ENCODE measurements at places on chromosomes 1 and 21.
A peak's percentile ranks its signal among the peaks of the same experiment; 100 is the strongest.

- no peak for DNase-seq
Observed at GRCh38 chr1:155473151-155473821, 89.3 kb downstream of the ASH1L start.

DNA sequence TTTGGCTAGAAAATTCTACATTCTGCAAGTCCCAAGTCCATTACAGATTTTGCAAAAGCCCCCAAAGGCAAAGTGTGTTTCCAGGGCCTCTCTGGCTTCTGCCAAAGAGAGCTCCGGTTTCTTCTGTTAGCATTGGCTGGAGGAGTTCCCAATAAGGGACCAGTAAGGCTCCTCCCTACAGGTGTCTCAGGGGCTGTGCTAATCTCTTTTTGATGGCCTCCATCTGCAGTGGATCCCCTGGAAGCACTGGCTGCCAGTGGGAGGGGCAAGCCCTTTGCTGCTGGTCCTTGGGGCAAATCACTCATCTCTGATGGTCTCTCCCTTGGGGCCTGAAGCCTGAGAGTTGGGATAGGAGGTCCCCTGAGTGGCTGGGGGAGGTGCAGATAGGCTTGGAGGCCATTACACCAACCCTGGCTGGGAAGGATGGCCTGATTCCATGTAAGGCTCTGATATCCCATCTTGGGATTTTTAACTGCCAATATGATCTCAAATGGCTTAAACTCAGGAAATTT lies 89.1 kb upstream of the USP24 start:
- DNase-seq, result no peak

GRCh38 chr21:44704636-44705001 lies 6.8 kb downstream of the TSPEAR start:
- DNase-seq, result no peak

- no peak for DNase-seq
Observed at GRCh38 chr1:206867716-206868115, 2.3 kb downstream of the IL20 start.

DNA sequence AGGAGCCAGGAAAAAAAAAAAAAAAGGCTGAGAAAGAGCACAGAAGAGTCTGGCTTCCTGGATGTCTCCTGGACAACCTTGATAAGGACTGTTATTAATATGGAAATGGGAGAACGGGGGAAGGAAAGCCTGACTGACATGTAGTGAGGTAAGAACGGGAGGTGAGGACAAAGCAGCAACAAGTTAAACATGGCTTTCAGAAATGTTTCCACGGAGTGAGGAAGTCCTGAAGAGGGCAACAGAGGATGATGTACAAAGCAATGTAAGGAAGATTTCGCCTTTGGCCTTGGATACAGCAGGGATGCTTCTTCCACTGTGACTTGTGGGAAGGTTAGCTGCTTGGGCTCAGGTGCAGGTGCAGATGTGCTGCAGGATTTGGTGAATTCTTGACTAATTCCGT lies 11.9 kb upstream of the NIBAN1 start:
- no peak for DNase-seq

GRCh38 chr1:172837816-172838679 lies 179.1 kb downstream of the FASLG start:
- no peak for DNase-seq

GRCh38 chr1:38464071-38464661 lies 395.4 kb downstream of the RRAGC start:
- no peak for DNase-seq

DNA sequence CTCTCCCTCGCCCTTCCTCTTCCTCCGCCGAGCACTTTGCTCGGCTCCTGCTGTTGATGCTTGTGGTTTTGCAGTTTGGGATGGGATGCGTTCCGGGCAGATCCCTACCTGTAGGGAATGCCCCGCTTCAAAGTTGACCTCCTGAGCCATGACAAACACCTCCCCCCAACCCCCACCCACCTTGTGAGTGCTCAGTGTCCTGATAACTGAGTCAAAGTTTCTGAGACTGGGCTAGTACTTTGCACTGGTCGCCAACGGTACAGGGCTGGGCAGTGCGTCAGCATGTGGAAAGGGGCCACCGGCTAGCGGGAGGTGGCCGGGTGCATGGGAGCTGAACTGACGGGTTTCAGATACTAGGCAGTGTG lies 771 bp downstream of the RABGAP1L start:
- DNase-seq, result peak; percentile 40

GRCh38 chr1:2948001-2948750 lies 73.1 kb upstream of the ACTRT2 start:
- DNase-seq, result no peak

GRCh38 chr1:215872658-215873057 lies 305.6 kb downstream of the KCTD3 start:
- DNase-seq, result no peak

DNA sequence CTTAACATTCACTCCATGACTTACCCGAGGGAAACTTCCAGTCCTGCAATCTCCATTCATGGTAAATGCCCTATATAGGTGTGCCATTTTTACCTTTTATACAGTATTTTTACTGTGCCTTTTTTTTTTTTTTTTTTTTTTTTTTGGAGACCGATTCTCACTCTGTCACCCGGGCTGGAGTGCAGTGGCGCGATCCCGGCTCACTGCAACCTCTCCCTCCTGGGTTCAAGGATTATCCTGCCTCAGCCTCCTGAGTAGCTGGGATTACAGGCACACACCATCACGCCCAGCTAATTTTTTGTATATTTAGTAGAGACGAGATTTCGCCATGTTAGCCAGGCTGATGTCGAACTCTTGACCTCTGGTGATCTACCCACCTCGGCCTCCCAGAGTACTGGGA lies 124.4 kb upstream of the PLPPR4 start:
- no peak for DNase-seq

- no peak for DNase-seq
Observed at GRCh38 chr1:214546886-214547641, 4.3 kb downstream of the PTPN14 start.

GRCh38 chr1:234751678-234752077 lies 141.7 kb upstream of the IRF2BP2 start:
- DNase-seq, result no peak

GRCh38 chr1:6180707-6181311 lies 688 bp upstream of the CHD5 start:
- DNase-seq, result no peak

- no peak for DNase-seq
Observed at GRCh38 chr1:182764029-182764727, 25.4 kb upstream of the NPL start.

GRCh38 chr1:115374598-115374997 lies 36.5 kb upstream of the NGF start:
- no peak for DNase-seq

DNA sequence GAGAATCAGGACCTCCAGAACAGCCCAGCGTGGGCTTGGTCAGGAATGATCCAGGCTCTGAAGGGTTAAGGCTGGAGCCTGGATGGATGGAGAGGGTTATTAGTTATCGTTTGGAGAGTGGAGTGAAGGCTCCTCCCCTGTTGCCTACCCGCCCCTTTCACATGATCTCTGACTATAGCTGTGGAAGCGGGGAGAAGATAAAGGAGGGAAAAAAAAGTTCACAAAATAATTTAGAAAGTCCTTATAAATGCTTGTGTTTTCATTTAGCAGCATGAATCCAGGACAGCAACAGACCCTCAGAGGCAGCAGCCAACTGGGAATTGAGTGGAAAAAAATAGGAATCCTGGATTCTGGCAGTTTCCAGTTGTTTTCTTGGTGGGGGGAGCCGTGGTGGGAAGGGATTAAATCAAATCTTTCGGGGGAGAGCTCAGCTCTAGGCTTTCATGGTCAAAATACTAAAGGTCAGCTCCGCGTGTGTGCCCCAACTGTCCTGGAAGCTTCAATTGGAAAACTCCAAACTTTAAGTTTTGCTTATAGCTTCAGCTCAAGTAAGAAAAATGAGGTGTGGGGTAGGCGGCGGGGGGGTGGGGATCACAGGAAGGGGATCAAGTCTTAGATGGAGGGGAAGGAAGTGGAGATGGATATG lies 595 bp upstream of the DDR2 start:
- DNase-seq, result no peak

- no peak for DNase-seq
Observed at GRCh38 chr1:178241057-178241456, 147.2 kb downstream of the RASAL2 start.

- no peak for DNase-seq
Observed at GRCh38 chr1:212431644-212432043, 1.1 kb upstream of the NENF start.

DNA sequence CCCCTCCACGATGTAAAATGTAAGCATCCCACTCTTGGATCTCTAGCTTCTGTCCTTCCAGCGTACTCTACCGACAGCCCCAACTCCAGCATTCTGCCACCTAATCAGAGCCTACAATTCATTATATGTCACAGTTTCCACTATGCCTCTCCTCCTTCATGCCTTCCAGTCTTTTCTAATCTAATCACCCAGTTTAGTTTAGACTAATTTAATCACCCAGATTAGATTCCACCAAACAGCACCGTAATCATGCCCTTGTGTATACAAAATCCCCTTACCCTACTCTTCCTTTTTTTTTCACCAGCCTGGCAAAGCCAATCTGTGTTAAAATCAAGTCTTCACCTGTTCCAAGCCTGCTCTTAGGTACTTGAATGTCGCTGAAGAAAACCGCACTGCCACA lies 49.8 kb upstream of the KANK4 start:
- DNase-seq, result no peak

- DNase-seq, result no peak
Observed at GRCh38 chr1:10549904-10550664, 75.3 kb downstream of the PEX14 start.

- DNase-seq, result no peak
Observed at GRCh38 chr21:42659416-42660117, 6.1 kb downstream of the PDE9A start.

DNA sequence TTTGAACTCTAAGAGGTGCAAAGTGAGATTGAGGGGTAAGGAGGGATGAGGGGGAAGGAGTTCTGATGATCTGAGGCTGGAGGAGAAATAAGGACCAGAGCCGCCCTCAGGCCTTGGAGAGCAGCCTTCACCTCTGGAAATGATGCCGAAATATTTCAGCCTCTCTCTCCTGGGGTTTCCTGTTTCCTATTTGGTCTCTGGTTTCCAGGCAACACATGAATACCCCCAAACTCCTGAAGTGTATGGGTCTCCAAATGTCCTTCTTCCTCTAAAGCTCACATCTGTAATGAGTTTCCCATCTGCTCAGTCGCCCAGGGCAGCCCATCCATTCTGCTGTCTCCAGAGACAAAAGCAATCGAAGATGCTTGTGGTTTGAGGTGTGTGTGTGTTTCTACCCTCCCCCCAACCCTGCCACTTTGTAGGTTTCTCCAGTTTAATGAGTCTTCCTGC lies 52.0 kb upstream of the FAM20B start:
- no peak for DNase-seq

DNA sequence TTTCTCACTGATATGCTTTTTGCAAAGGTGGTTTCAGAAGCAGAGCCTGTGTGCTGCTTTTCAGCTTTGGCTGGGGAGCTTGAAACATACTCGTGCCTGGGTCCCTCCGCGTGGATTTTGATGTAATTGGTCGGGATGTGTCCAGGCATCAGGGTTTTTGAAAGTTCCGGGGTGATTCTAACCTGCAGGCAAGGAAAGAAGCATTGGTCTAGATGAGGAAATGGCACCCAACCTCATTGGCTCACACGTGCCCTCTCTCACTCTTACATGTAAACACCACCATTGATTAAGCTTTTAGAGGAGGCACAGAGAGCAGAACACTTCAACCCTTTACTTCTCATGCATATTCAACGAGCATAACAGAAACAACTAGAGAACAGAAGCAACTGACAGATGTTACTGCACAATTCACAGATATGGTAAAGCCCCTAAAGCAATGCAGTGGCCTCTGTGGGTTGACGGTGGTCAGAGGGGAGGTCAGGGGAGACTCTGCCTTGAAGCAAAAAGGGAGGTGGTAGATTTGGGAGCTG lies 112.1 kb downstream of the TLR5 start:
- no peak for DNase-seq

- DNase-seq, result no peak
Observed at GRCh38 chr1:34366875-34367624, 190.3 kb downstream of the C1orf94 start.

DNA sequence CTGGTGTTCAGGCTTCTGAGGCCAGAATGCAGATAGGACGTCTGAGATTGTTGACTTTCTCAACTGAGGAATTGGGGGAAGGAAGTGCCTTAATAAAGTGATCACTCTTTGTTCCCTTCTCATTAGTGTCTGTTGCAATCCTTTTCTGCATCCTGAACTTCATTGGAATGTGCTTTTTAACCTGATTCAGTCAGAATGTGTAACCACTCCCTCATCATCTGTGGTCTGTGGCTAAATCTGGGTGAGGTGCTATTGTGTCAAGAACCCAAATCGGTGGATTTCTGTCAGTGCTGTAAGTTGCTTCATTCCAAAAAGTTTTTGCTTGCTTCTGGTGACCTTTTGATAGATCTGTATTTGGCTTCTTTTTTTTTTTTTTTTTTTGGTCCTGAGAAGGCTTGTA lies 38.2 kb downstream of the ARID1A start:
- no peak for DNase-seq

GRCh38 chr1:180178511-180179161 lies 24.0 kb downstream of the QSOX1 start:
- peak; percentile 80 for DNase-seq

- no peak for DNase-seq
Observed at GRCh38 chr1:30731806-30732276, 8.5 kb upstream of the MATN1 start.

DNA sequence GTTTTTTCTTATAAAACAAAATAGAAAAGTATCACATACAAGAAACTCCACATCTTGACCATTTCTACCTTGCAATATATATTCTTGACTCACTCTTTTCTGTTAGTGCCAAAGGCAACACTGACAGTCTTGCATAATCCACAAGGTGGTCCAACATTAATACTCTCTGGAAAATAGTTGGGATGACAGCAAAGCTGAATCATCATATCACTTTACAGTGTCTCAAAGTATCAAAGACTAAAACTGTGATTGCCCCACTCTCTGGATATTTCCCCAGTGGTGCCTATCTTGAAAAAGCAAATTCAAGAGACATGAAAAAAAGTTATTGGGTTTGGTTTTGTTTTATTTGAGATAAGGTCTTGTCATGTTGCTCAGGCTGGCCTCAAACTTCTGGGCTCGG lies 14.6 kb upstream of the TGFBR3 start:
- DNase-seq, result no peak

DNA sequence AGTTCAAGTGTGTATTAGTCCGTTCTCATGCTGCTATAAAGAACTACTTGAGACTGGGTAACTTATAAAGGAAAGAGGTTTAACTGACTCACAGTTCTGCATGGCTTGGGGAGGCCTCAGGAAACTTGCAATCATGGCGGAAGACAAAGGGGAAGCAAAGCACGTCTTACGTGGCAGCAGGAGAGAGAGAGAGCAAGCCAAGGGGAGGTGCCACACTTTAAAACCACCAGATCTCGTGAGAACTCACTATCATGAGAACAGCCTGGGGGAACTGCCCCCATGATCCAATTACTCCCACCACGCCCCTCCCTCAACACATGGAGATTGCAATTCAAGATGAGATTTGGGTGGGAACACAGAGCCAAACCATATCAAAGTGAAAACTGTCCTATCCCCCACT lies 4.1 kb upstream of the MIS18A start:
- no peak for DNase-seq

DNA sequence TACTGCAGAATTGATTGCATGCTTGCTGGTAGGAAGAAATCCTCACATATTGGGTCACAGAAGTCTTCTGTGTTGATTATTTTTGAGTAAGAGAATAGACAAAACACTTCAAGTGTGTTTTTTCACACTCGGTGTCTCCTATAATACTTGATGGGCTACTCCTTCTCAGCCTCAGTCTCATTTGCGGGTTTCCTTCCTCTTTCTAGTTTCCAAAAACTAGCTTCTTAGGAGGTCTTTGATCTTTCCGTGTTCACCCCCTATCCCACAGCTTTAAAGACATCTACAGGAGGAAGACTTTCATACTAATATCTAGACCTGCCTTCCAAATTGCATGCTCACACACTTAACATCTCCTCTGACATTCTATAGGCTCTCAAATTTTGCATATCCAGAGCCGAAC lies 40.7 kb upstream of the NTPCR start:
- DNase-seq, result no peak

GRCh38 chr1:232501854-232502253 lies 128.1 kb downstream of the SIPA1L2 start:
- no peak for DNase-seq
